ENCODE measurements at places on chromosomes 6 and 20. TPM values are rescaled to one million over a fixed set of nuclear protein-coding genes. Genes with fewer than 3 reads are reported as not detected.

DNA sequence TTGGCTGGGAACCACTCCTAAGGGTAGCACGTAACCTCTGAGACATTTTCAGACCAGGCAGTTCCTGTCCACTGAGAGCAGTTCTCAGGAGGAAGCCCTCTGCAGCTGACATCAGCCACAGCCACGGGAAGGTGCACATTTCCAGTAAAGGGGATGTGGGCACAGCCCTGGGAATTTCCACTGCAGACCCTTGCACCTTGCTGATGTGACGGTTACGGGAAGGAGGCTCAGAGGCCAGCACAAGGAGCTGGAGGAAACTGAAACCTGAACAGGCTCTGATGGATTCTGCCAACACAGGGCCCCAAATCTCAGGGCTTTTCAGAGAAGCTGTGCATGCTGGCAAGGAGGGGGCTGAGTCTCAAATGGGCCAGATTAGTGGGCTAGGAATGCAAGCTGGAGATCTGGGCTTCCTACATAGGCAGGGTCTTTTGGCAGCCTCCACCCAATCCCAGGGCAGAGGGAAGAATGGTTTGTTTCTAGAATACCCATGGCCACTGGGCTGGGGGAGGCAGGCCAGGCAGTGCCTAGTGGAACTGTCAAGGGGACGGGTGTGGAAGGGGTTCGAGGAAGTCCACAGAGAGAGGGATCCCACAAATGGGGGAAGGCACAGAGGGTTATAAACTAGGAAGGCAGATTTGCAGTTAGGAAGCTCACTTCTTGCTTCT lies 14.2 kb downstream of the EBF4 start:
- no peak for DNase-seq
- no peak overlapping the region for H3K4me3 ChIP-seq
- peaks cover 27% of the 10 kb centered on the region for H3K27me3 ChIP-seq
- H3K27ac ChIP-seq: no peak overlapping the region
- H3K4me1 ChIP-seq: no peaks in the 10 kb centered on the region
- no peaks in the 10 kb centered on the region for H3K36me3 ChIP-seq

- H3K27me3 ChIP-seq: no peaks in the 10 kb centered on the region
- H3K27ac ChIP-seq: no peak overlapping the region
- peak; percentile 89 for DNase-seq
- no peak overlapping the region for H3K4me3 ChIP-seq
Observed at GRCh38 chr20:33933469-33933909, 60.2 kb upstream of the RALY start.

DNA sequence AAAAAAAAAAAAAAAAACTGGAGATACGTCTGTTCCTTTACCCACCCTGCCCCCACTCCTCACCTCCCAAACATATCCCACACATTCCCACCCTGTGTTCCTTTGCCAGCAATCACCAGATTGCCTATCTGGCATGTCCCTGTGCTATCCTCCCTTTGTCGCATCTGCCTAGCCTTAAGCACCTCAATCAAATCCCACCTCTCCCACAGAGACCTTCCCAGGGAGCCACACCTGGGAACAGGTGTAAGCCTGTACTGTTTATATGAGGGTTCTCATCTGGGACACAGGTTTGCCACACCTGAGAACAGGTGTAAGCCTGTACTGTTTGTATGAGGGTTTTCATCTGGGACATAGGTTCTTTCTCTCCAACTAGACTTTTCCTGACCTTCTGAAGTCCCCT lies 16.7 kb downstream of the WFDC3 start:
- no peak overlapping the region for H3K4me3 ChIP-seq
- peaks cover 25% of the 10 kb centered on the region for H3K4me1 ChIP-seq
- H3K27me3 ChIP-seq: no peaks in the 10 kb centered on the region

HLA-DQA2 gene
- total RNA-seq: not detected

GNAS-AS1 gene
- total RNA-seq: 0.25 TPM

SCRT2 gene
- total RNA-seq: not detected

SCUBE3 gene
- 31.5 TPM for total RNA-seq

All from GM23248 (cell line).